Stimulated activated CD4-positive, alpha-beta T cell treated with anti-CD3 and anti-CD28 coated beads, Interleukin-4, amount 100 ng/mL, for 48 hours (primary cell): ENCODE measurements at places on chromosomes 6 and 20.

- DNase-seq: no peak
Measured at GRCh38 chr6:165040440-165040839, 269.0 kb downstream of the C6orf118 start.

DNA sequence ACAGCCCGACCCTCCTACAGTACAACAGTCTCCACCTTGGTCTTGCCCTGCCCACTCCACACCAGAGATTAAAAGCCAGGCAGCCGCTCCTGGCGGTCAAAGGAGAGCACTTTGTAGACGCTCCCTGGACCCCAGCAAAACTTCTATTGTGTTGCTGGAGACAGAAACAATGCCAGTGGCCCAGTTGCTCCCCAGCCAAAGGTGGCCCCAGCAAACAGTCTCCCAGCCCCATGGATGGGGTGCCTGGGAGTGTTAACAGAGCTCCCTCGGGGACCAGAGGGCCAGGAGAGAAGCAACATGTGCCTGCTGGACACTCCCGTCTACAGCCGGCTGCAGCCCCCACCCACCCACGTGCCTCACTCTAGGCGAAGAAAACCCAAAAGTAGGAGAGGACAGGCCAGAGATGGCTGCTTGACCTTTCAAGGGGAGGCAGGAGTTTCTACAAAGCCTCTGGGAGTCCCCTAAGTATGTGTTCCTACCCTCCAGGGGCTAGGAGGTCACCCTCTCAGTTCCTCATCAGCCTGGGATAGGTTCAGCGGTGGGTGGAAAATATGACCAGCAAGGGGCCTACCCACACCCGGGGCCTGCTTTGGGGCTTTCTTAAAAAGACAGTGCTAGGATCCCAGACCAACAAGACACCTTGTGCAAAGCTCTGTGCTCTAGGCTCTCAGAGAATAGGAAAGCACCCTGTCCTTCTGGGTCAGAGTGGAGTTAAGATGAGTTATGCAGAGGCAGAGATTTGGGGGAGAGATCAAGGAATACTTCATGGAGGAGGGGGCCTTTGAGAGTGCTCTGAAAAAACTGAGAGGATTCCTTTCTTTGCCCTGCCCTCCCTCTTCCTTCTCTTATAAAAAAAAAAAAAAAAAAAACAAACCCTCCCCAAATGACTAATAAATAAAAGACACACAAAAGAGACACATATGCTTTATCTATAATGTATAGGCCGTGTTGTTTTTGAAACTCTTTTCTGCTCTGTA, 19.0 kb upstream of the PREX1 start:
- peak; percentile 39 for DNase-seq

DNA sequence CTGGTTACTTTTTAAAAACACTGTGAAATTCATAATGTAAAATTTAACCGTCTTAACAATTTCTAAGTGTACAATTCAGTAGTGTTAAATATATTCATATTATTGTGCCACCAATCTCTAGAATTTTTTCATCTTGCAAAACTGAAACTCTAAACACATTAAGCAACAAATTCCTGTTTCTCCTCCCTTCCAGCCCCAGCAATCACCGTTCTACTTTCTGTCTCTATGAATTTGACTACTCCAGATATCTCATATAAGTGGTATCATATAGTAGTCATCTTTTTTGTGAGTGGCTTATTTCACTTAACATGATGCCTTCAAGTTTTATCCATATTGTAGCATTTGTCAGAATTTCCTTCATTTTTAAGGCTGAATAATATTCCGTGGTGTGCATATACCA, 44.7 kb downstream of the RSPH3 start:
- no peak for DNase-seq

DNA sequence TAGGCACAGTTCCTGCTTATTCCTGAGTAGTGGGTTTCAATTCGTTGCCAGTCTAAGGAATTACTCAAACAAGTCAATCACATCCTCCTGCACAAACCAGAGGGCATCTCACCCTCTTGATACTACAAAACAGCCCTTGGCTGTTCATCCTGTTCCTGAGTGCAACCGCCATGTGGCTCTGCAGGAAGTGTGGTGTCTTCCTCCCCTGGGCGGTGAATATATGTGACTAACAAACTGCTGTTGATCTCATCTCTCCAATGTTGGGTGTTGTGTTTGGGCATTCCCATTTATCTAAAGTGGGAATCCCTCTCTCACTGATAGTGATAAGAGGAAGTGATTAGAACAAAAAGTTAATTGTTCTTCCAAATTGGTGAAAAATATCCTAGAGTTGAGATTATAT, 163.0 kb downstream of the TBX18 start:
- DNase-seq: no peak

GRCh38 chr20:18886756-18887155, 73.2 kb downstream of the SCP2D1 start:
- no peak for DNase-seq

GRCh38 chr6:20608356-20608755, 74.1 kb downstream of the CDKAL1 start:
- no peak for DNase-seq

DNA sequence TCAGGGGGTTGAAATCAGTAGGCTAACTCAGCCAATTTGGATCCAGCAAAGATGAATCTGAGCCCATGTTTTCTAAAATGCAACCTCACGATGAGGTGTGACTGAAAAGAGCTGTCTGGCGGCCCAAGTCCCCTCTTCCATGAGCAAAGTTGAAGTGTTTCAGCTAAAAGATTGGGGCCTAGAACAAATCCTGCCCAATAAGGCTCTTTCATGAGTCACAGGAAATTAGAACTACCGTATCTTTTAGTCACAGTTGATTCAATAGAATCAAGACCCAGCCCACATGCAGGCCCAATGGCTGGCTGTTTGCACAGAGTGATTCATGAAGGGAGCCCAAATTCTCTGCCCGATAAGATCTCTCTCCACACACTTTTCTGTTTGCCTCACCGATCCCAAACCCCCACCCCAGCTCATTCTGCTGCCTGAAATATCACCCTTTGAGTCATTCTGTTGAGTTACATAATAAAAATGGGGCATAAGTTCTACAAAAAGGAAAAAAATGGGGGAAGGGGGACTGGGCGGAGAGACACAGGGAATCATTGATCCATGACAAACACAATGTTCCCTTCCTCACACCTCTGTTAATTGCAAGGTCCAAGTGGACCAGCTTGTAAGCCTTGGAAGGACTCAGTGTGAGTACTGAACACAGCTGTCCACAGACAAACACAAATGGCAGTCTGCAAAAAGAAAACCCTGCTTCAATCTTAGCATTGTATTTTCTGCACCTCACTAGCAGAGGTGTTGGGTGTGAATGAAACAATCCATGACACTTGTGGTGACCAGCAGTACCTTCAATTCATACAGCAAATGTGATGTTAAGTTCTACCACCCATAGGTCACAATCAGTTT, 13.8 kb downstream of the FOXQ1 start:
- DNase-seq: no peak

GRCh38 chr6:106997392-106998158, 23.0 kb upstream of the CD24 start:
- DNase-seq: peak; percentile 38

DNA sequence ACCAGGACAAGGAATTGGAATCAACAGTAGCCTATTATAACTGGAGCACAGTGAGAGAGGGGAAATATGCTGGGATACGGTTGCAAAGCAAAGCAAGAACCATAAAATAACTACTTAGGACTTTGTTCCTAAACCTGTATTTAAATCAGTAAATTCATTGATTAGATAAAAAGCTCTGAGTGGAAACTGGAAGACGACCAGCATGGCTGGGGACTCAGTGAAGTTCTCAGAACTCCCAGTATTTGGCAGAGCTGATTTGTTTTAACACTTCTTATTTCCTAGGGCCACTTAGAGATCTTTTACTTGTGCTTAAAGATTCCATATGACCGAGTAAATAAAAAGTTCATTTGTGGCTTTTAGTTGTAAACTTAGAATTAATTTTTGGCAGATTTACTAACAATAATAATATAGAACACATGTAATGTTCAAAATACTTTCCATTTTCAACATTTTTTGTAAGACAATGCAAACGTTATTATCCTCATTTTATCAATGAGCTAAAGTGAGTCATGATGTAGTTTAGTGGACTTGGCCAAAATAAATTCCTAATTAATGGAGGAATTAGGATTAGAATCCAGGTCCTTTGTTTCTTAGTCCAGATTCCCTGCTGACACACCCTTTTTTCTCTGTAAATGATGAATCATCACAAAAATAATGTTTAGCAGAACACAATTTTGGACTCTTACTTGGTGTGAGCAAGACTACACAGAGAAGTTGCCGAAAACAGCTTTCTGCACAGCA, 392.9 kb downstream of the GJA1 start:
- no peak for DNase-seq

DNA sequence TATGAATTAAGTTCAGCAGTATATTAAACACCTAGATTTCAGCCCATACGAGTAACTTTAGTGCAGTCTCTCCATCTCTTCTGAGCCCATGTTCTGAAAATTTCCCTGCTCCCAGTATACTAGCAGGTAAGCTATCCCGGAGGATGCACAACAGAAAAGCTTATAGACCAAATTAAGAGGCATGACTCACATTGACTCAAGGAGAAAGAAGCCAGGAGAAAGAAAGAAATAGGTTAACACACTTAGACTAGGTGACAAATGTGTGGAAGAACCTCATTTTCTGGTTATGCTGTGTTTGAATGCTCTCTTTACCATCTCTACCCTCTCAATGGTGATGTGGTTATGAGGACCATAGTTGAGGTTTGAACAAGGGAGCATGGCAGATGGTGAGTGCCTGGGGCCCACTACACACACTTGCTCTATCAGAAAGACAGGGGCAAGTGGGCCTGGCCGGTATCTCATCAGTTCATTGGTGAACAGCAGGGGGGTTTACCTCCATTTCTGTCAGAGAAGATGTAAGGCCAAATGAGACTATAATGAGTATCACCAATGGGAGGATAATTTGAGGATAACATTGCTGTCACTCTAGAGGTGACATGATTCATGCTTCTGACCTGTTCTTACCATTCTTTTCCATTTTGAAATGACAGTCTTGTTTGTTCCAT, 902.3 kb upstream of the FLRT3 start:
- DNase-seq: no peak

DNA sequence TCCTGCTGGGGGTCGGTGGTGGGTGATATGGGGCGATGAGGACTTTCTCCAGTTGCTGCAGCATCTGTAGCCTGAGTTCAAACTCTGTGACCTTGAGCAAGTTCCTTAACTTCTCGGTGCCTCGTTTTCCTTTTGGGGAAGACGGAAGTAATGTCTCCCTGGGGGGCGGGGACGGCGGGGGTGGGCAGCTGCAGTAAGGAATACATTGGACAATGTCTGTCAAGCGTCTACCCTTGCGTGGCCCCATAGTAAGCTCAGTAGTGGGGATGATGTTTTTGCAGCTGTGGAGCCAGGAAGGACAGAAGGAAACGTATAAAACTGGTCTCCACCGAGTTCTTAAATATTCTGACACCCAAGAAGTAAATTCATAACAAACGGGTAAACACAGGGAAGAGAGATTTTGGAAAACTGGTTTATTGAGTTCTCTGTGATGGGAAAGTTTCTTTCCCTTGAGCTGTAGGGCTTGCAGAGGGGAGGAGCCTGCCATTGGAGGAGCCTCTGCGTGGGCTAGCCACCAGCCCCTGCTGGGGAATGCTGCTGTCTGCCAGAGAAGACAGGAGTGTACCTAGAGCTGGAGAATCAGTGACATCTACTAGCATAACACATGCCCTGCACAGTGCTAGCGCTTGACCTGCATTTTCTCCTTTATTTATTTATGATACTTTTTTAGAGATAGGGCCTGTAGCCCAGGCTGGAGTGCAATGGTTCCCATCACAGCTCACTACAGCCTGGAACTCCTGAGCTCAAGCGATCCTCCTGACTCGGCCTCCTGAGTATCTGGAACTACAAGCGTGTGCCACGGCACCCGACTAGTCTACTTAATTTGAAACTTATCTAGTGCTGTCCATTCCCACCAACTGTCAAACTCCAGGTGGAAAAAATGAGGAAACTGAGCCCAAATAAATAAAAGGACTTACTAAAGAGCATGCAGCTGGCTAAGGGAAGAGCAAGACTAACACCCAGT, 1.2 kb upstream of the ACSS1 start:
- DNase-seq: no peak

DNA sequence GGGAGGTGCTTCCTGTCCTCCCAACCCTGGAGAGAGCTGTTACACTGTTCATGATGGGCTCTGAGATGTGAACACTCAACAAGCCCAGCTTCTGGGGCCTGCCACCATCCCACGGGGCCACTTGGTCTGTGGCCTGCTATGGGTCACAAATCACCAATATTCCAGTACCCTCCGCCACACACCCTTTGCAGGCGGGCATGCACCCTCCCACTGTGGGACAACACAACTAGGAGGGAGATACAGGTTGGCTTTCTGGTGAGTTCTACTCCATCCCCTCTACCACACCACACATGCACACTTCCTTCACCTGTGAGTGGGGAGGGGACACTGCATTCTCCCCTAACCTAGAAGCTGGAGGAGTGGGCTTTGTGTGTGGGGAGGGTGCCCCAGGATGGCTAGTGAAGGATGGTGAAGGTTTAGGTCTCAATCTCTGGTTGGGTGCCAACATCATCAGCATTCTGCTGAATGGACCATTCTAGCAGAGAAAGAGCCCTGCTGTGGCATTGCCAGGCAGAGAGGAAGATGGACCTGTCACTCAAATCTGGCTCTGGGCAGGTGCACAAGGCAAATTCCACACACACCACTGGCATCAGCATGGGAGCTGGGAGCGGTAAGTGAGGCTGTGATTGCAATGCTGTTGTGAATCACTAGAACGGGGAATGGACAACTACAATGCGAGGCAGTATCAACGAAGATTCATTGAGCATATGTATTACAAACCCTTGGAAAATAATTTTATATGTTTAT, 175.1 kb downstream of the THBS2 start:
- DNase-seq: no peak

- DNase-seq: no peak
Measured at GRCh38 chr6:160462551-160463109, 114.5 kb downstream of the SLC22A3 start.

GRCh38 chr20:25313593-25313992, 65.7 kb downstream of the PYGB start:
- no peak for DNase-seq

DNA sequence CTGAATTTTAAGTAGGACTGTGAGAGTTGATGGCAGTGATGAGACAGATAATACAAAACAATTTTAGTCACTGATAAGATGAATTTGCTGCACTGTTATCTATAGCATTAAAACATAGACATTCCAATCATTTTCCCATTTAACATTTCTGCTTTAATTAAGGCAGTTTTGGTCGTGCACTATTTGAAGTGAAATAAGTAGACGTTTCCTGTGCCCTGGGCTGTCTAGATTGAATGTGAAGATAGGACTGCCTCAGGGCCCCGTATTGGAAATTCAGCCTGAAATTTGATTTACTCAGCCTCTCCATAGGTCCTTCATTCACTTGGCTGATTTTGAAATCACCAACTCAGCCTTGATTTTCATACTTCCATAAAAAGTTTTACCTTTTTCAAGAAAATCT, 48.3 kb downstream of the ARID1B start:
- no peak for DNase-seq

GRCh38 chr6:157550114-157550989, 169.4 kb downstream of the ZDHHC14 start:
- no peak for DNase-seq
